ENCODE measurements at places on chromosomes 4 and X. TPM values are rescaled to one million over a fixed set of nuclear protein-coding genes. Genes with fewer than 3 reads are reported as not detected.

The NXF2 gene
- total RNA-seq: not detected

The GPR34 gene
- total RNA-seq: not detected

The PLS3 gene
- total RNA-seq: 293 TPM

The RHOH gene
- total RNA-seq: 0.82 TPM

The POU4F2 gene
- not detected for total RNA-seq

The GABRB1 gene
- total RNA-seq: 0.47 TPM

The CASP6 gene
- total RNA-seq: 33.0 TPM

The PNMA5 gene
- not detected for total RNA-seq

The HTN1 gene
- not detected for total RNA-seq

The STK32B gene
- total RNA-seq: 29.0 TPM

The XG gene
- total RNA-seq: not detected

The SERTM2 gene
- not detected for total RNA-seq

The MEPE gene
- total RNA-seq: not detected

The TAF7L gene
- 1.7 TPM for total RNA-seq

The SLC10A4 gene
- not detected for total RNA-seq

The CYTL1 gene
- 154 TPM for total RNA-seq

The TEC gene
- total RNA-seq: 0.24 TPM

The CLCN5 gene
- total RNA-seq: 9.2 TPM

The ZDHHC15 gene
- total RNA-seq: not detected

The CRMP1 gene
- total RNA-seq: 23.8 TPM

The LARP1B gene
- total RNA-seq: 11.5 TPM

The ARMCX1 gene
- total RNA-seq: 17.8 TPM

The ZGRF1 gene
- total RNA-seq: 1.6 TPM

The ASMT gene
- total RNA-seq: not detected

Data from glomerular endothelial cell (primary cell).